Activated CD4-positive, alpha-beta T cell treated with anti-CD3 and anti-CD28 coated beads for 24 hours (primary cell): ENCODE measurements at places on chromosomes 3 and 15.

- DNase-seq = no peak
Observed at GRCh38 chr3:177904621-177905020, 631.6 kb upstream of the KCNMB2 start.

GRCh38 chr3:170909129-170909903 is 879 bp upstream of the EIF5A2 start:
- no peak for DNase-seq

- peak; percentile 10 for DNase-seq
Observed at GRCh38 chr3:47057212-47057671, 77.8 kb downstream of the NBEAL2 start.

DNA sequence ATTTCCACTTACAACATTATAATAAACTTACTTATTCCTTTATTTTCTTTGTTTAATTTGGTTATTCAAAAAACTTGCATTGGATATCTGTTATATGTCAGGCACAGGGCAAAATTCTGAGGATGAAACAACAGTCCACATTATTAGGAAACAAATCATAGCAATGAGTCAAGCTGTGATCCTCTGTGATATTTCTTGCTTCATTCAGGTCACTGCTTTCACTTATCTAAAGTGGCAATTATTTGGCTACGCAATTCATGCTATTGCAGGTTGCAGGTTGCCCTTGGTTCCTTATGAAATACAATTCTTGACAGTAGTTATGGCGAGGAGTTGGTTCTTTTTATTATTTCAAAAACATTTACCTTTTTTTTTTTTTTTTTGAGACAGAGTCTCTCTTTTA is 66.4 kb upstream of the CNTN6 start:
- DNase-seq = no peak

DNA sequence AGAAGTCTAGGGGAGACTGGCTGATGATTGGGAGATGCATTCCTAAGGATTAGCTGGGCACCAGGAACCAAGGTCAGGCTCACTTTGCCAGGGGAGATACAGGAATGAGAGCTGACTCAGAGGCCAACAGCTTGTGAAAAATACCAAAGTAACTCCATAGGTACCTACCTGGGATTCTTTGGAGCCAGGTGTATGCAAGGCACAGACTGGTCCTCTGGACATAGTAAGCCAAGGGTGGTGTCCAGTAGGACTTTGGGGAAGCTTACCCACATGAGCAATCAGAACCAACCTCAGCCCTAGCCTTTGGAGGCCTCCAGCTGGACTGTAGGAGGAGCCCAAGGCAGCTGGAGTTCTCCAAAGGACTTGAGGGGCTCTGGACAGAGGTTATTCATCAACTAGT is 47.5 kb downstream of the CRYGS start:
- no peak for DNase-seq

DNA sequence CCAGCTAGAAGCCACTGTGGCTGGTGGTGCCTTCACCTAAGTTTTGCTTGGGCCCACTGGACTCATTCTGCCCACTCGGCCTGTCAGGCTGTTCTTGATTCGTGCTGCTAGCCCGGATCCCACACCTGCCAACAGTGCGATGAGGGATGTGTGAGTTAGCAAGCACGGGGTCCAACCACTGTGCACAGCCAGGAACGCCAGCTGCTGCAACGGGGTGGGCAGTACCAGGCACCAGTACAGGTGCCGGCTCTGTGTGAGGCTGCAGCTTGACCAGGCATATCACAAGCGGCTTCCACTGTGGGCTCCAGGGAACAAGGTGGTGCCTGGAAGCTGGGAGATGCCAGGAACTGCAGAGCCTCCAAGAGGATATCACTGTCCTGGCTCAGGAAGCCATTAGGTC is 481.2 kb downstream of the OTOL1 start:
- no peak for DNase-seq

- no peak for DNase-seq
Observed at GRCh38 chr15:57319226-57319918, 56.9 kb upstream of the CGNL1 start.

GRCh38 chr3:49940667-49941249 is 808 bp downstream of the RBM6 start:
- no peak for DNase-seq

DNA sequence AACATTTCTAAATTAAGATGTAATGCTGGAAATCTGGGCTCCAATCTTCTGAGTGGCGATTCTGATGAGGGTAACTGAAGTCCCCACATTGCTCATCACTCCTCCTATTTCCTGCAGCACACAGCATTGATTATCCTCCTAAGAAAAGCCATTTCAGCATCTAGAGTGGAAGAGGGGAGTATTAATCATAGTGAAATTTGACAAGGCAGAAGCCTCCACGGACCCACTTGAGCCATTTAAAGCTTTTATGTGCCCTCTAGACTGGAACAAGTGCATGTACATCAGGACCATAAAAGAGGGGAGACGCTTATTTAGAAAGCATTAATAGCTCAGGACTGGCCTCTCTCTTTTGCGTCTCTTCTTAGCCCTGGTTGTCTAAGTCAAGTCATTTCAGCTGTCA is 25.8 kb downstream of the AQP9 start:
- DNase-seq = no peak

GRCh38 chr3:172047567-172048115 is 8.3 kb downstream of the FNDC3B start:
- no peak for DNase-seq

DNA sequence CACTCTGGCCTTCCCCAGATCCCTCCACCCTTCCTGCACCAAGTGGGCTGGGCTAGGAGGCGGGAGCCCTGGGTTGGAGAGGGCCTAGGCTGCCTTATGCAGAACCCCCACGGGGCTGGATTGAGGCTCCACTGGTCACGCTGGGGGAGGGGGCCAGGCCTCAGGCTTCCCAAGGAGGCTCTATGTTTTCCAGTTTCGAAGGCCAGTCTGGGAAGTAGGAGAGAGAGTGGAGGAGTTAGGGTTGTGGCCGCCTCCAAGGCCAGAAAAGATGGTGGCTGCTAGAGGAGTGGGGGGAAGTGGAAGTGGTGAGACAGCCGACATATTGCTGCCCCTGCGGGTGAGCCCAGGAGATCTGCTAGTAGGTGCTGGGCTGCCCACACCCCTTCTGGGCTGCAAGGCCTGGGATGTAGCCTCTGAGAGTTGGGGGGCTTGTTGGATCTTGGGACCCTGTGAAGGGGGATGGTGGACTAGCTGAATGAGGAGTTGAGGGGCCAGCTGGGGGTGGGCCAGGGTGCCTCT is 1.2 kb downstream of the GNAI2 start:
- no peak for DNase-seq

DNA sequence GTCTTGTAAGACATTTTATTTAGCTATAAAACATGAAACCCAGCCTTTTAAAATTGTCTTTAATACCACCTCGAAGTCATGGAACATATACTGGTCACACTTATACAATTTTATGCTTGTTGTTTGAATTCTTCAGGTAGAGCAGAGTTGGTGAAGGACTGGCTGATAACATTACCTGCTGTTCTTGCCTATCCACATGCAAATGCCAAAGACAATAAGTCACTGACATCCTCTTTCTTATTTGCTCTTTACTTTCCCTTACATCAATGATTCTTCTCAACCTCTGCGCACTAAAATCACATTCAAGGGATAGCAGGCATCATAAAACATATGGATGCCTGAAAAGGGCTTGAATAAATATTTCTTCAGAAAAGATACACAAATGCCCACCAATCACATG is 392.5 kb upstream of the ATP11B start:
- no peak for DNase-seq

- no peak for DNase-seq
Observed at GRCh38 chr15:96332637-96333121, 2.2 kb downstream of the NR2F2 start.

DNA sequence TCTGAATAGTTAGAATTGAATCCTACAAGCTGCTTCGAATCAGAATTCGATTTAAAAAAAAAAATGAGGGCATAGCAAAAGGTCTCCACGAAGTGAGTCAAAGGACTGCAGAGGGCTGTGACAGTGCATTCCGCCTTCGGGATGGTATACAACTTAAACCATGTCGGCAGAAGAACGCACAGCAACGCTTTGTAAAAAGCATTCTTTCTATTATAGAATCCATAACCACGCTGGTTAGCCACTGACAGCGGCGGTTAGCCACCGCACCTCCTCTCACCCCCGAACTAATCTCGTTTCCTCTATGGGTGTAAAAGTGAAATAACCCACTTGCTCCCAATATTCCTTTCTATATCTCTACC is 664 bp upstream of the PIK3CA start:
- peak; percentile 55 for DNase-seq

DNA sequence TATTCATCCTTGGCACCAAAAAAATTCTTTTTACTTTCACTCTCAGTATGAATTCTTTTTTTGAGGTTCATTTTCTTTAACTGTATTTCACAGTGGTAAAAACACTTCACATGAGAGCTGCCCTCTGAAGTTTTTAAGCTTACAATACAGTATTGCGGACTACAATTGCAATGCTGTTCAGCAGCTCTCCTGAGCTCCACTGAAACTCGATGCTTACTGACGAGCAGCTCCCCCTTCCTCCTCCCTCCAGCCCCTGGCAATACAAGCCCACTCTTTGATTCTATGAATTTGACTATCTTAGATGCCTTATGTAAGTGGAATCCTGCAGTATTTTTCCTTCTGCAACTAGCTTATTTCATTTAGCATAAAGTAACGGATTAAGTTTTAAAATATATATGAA is 183.4 kb downstream of the ADAMTS17 start:
- DNase-seq = no peak

GRCh38 chr3:175692256-175692655 is 833.1 kb downstream of the NAALADL2 start:
- no peak for DNase-seq

GRCh38 chr3:194631696-194632095 is 1.5 kb downstream of the TMEM44 start:
- DNase-seq = no peak

DNA sequence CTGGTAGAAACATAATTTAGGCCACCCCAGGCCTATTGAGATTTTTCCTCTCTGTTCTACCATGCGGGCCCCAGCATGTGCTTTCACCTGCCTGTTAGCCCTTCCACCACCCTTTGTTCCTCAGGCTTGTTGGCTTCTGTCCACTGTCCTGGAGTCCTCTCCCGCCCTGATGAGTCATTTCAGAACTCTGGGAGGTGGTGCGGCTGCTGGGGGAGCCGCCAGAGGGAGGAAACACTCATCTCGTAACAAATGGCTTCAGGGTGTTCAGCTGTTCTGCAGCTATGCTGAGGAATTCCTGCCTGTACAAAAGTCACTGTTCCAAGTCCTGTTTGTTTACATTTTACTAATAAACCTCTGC is 36.3 kb downstream of the LRTM1 start:
- DNase-seq = no peak

DNA sequence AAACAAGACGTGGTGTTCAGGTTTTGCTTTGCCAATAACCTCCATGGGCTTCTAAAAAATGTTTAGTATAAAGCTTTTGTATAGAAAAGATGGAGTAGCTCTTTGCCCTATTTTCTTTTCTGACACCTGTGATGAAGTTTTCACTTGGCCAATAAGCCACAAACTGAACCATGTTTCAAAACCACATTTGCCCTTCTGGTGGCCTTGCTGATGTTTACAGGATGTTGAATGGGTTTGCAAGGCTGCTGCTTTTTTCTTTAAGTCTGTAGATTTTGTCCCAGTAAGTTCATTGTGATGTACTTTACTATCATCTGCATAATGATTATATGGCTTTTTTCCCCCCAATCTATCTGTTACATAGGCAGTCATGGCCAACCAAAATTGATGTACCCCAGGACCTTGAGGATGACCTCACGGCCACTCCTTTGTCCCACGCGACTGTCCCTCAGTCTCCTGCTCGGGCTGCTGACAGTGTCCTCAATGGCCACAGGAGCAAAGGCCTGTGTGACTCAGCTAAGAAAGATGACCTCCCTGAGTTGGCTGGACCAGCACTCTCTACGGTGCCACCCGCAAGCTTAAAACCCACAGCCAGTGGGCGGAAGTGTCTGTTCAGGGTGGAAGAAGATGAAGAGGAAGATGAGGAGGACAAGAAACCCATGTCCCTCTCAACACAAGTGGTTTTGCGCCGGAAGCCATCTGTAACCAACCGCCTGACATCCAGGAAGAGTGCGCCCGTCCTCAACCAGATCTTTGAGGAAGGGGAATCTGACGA is 60.8 kb downstream of the SNRK start:
- DNase-seq = no peak

- no peak for DNase-seq
Observed at GRCh38 chr3:81769299-81769698, 7.9 kb upstream of the GBE1 start.

GRCh38 chr3:39407259-39407629 is 724 bp downstream of the RPSA start:
- DNase-seq = no peak

- DNase-seq = peak; percentile 3
Observed at GRCh38 chr15:87604857-87605446, 651.6 kb downstream of the NTRK3 start.

DNA sequence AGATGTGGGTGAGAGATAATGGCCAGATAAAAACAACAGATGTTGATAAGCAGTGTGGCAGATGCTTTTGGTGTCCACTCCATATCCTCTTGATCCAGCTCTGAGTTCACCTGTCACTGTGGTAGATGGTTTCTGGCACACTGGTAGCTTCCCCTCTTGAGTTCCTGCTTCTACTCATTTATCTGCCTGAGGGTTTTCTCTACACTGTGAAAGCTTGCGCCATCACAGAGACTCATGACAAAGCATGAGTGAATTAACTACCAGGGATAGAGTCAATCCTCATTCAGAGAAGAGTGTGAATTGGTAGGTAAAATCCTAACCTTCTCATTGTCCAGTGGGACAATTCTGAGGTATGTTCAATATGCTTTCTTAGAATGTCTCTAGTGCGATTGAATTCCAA is 50.0 kb upstream of the ARHGEF26 start:
- DNase-seq = no peak

- no peak for DNase-seq
Observed at GRCh38 chr3:100230710-100231109, 30.1 kb upstream of the TBC1D23 start.

GRCh38 chr3:113802795-113803455 is 35.7 kb upstream of the GRAMD1C start:
- no peak for DNase-seq

DNA sequence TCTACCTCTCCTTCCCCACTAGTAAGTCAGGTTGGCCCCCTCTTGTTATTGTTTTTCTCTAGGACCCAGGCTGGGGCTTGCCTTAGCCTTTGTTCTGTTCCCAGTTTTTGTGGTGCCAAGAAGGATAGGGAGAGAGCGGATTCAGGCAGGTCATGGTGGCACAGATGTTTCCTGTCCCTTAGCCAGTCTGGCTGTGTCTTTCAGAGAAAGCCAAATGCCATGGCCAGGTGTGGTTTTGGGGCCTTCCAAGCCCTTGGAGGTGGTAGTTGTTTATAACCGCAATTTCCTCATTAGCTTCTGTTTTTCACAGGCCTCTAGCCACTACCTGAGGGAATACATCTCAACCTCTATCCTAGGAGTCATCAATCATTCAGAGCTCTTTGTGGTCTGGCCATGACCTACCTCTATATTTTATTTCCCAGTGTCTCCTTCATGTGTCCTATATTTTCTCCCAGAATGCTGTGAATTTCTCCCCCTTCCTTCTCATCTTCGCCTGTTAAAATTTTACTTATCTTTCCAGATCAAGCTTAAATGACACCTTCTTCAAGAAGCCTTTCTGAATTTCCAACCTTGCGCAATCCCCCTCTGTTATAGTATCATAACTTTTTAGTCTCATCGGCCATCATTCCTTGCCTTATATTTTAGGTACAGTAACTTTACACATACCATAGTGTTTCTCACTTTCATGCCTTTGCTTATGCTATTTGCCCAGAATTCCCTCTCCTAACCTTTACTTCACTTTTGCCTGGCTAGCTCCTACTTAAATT is 38.2 kb downstream of the TIMP4 start:
- DNase-seq = no peak

GRCh38 chr3:106018929-106019550 is 150.2 kb upstream of the CBLB start:
- no peak for DNase-seq

GRCh38 chr3:139340784-139341183 is 3.0 kb upstream of the MRPS22 start:
- DNase-seq = no peak

- no peak for DNase-seq
Observed at GRCh38 chr3:124063197-124063909, 71.4 kb upstream of the ROPN1 start.
